ENCODE measurements at places on chromosomes 3 and 15.

GRCh38 chr15:98853161-98853560 lies 154.4 kb downstream of the PGPEP1L start:
- DNase-seq: peak; percentile 85

DNA sequence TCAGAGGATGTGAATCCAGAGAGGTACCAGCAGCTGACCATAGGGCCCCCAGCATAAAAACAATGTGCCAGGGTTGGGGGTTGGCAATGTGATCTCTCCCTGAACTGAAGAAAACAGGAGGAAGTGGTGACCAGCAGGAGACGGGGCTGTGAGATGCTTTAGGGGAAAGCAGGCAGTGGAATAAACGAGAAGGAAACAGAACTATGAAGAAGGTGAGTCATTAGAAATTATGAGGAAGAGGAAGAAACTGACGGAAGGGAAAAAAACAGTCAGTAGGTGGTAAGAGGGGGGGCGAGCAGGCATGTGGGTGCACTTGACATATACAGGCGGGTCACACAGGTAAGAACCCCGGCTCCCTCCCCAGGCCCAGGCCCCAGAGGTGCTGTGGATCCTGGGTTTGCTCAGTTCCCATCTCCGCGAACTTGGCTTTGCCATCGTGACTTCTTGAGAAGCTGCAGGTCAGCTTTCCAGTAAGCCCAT lies 42.2 kb upstream of the B3GNT5 start:
- no peak for DNase-seq

DNA sequence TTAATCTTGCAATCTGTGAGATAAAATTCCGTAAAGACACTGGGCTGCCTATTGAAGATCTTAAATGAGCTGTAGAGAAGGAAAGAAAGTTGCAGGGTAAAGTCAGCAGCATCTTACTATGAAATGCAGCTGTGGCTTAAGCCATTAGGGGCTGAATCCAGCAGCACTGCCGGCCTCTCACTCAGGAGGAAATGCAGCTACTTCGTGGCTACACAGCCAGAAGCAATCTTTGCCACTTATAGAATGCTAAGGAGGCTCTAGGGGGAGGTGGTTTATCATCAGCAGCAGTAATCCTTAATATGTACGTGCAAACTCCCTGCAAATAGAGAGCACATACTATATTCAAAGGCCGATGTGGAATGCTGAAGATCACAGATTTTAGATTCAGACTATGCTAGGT lies 19.1 kb upstream of the MCTP2 start:
- no peak for DNase-seq

DNA sequence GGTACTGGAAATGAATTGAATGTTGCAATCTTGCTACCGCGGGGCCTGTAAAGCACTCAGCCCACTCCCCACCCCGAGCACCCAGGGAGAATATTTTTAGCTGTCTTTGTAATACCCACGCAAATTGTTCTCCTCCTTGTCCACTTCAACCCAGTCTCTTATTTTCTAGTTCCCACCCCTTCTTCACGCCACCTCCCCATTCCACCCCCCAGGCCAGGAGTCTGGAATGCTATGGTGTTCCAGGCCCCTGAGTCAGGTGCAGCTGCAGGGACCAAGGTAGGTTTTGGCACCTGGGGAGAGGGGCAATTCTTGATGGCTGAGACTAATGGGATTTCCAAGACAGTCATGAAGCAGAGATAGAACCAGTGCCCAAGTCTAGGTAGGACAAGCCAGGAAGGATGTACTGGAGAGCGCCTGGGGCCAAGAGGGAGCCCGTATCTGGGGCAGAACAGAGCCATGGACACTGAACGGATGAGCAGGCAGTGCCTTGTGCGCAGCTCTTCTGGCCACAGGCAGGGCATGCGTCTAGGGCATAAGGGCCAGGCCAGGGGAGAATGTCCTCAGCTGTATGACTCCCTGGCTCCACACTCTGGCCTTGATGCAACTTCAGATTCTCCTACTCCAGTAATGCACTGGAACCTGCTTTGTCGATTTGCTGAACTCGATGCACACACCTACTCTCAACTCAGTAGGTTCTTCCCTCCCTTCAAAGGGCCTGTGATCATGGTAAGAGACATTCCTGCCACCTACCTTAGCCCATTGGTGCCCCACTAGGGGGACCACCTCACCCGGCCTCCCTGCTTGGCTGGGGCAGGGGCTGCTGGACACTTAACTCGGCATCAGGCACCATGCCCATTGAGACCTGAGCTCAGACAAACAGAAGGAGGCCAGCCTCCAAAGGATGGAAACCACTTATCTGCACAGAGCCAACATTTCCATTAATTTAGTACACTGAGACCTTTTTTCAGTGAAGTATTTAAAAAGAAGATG lies 34.6 kb upstream of the MAGEF1 start:
- no peak for DNase-seq

DNA sequence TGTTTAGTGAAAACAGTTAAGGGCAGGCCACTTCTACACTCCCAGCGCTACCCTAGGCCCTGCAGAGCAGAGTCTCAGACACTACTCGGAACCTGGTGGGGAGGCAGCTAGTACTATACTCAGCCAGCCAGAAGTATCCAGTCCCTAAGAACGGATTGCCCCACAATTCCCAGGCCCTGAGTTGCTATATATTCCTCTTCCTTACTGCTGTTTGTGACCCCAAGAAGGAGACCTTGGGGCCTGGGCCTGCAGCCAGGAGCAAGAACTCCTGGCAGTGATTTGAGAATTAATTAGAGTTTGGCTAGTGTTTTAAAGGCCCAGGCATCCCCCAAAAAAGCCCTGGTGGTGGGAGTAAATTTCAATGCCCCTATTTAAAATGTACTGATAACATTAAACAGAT lies 87.7 kb downstream of the RBPMS2 start:
- no peak for DNase-seq

GRCh38 chr3:193873426-193874201 lies 262.3 kb upstream of the HES1 start:
- DNase-seq: no peak

DNA sequence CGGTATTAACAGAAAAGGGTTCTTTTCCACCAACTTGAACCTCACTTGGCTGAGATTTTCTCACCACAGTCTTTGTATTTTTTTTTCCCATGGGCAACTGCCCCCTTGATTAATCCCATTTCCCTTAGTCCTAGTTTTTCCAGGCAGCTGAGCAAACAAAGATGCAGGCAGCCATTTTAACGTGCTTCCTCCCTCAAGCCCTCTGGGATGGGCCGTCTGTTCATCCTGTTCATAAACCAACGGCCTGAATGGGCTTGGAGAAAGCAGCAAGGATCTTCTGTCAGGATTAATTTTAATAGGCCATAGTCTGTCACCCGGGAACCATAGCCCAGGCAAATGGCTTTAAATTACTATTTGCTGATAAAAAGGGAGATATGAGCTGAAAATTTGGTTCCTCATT lies 10.4 kb upstream of the POLR2M start:
- DNase-seq: no peak

DNA sequence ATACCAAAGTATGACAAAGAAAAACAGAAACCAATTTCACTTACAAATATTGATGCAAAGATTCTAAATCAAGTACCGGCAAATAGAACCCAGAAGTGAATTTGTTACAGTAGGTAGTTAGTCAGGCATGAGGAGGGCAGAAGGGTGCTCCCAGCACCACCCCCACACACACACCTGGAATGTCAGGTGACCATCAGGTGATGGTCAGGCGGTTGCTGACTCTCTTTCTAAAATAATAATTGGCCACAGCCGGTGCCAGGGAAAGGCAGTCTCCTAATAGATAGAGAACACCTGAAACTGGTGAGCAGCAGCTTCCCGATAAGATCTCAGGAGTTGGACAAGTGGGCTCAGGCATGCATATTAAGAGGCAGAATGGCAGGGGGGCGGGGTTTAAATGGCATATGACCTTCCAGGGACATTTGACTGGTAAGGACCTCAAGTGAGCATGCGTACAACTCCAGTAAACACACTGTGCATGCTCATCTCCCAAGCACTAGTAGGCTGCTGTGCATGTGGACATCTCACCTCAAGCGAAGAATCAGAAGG lies 131.1 kb downstream of the ANO10 start:
- DNase-seq: no peak

DNA sequence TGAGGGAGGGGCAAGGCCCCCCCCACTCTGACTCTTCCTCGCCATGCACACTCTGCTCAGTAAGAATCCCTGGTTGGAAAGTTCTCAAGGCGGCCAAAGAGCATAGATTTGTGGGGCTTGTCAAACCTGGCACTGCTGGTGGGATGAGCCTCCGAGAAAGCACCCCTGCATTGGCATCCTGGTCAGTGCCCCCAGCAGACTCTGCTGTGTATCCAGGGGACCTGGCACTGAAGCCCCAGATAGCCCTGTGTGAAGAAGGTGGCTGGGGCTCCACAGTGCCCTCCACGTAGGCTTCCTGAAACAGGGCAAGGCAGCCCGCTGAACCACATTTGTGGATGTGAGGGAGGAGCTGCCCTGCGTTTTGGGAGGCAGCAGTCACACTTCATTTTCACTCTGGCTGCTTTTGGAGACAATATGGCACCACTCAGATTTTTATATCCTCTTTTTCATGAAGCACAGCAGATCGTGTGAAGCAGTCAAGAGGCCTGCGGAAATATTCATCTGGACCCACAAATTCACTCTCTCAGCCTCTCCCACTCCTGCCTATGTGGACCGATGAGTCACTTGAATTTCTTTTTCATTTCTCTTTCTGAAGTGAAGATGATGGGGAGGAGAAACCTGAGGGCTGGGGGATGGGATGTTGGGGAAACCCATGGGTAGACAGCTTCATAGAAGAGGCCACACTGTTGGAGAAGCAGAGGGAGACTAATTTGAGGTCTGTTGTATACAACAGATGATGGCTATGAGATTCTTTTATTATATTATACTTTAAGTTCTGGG lies 88.7 kb upstream of the BCL6 start:
- no peak for DNase-seq

GRCh38 chr3:113660458-113660857 lies 36.0 kb downstream of the USF3 start:
- no peak for DNase-seq

DNA sequence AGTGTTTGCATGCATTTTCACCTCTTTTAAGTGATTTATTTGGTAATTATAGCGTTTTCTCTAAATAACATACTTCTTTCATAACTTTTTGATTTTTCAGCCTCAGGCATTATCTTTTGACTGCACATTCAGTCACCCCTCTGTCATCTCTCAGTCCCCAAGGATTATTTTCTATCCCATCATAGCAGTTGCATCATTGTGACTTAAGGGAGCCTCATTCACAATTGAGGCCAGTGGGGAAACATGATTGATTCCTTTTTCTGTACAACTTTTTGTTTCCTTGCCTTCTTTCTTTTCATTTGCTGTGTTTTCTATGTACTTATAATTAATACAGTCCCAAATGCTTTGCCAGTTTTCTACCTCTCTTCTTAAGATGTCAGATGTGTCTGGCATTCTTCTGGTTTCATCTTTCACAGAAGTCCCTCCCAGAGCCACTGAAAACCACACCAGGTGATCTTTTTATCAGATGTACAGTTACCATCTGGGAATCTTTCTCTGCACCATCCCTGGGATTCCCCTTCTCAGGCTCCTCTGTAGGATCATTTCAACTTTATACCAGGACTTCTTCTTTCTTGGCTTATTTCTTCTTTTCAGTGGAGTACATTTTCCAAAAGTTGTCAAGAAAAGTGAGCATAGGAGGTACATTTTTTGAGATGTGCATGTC lies 151.4 kb downstream of the RAP2B start:
- DNase-seq: no peak

- DNase-seq: no peak
These were observed 2.9 kb downstream of the TM6SF1 start for GRCh38 chr15:83110381-83110780.

DNA sequence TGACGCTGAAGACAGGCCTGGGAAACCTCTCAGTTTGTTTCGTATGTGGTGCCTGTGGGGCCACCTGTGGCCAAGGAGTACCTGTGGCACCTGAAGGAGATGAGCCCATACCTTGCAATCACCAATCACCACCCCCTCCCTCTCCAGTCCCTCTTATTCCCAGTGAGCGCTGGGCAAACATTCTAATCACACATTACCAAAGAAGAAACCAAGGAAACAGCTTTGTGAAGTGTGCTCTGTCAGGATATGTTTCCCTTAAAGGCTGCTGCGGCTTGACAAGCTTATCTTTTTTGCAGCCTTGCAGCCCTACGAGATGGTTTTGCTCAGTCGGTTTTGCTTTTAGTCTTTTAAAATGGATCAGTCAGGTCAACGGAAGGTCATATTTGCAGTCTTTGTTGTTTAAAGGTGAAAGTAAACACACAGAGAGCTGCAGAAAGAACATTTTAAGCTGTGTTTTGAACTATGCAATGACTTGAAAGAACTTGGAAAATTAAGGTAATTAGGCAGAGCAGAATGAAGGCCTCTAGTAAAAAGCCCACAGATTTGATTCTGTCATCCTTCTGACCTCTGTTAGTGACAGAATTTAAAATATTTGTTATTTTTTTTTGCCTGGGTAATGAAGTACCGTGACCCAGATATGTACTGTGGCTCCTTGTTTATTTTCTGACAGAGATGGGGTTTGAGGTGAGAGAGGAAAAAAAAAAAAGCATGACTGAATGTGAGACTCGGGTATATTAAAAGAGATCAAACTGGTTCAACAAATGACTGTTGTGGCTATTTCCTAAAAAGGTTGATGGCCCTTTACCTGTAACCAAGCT lies 461.4 kb downstream of the NSUN3 start:
- no peak for DNase-seq

DNA sequence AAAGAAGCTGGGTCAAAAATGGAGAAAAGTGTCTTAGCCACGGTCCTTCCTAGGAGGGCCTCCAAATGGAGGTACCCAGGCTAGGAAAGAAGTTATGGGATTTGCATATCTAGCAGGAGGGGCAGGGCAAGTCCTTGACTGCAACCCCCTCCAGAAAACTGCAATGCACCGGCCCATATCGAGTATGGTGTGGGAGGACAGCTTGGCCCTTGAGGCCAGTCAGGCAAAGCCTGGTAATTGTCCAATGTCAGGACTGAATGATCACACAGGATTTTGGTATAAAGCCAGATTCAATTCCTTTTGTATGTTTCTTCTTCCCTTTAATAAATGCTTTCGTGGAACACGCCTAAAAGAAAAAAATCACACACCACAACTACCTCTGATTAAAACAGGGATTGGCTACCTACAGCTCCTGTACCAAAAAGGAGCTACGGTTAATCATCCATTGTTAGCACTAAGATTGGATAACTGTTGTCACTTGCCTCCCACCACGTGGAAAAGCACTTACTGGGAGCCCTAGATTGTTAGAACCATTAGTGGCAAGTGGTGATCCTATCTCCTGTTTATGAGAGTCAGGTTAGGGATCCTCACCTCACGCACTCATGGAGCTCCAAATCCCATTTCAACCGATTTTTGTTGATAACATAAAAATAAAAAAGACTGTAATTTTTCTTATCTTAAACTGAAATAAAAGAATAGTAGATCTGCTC lies 1.2 kb downstream of the ZNF770 start:
- no peak for DNase-seq
